RPMI7951 (cell line): ENCODE measurements at places on chromosomes 5 and 9.

GRCh38 chr9:25948182-25948581 lies 269.9 kb upstream of the TUSC1 start:
- no peak for DNase-seq

DNA sequence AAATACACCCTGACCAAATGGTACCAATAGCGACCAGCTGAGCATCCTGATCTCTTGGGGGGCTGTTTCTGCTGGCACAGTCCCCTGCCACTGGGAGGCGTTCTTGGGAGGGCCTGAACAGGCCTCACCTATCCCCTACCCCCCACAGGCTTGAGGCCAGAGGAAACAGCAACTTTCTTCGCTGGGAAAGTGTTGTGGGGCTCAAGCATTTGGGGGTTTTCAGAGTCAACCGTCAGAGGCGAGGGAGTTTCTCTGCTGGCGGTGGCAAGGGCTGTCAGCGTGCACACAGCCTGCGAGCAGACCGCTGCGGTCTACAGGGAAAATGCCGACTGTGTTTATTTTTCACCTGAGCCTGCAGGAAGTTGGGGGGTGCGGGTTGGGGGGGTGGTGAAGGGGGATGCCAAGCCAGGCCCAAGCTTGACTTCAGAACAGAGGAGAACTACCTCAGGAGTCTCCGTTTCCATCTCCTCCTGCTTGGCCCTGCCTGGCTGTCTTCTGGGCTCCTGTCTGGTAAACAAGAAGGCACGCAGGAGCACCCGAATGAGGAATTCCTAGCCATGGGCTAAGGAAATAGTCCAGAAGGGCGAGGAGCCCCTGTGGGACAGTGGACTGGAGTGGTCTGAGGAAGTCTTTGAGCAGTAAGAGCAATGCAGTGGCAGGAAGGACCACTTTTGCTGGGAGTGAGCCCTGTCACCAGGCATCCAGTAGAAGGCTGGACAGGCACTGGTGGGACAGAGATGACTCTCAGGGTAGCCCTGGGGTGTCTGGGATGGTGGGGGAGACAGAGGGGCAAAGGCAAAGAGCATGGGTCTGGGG lies 18.1 kb downstream of the TCF7 start:
- no peak for DNase-seq

GRCh38 chr5:171258737-171259415 lies 50.2 kb upstream of the TLX3 start:
- no peak for DNase-seq

DNA sequence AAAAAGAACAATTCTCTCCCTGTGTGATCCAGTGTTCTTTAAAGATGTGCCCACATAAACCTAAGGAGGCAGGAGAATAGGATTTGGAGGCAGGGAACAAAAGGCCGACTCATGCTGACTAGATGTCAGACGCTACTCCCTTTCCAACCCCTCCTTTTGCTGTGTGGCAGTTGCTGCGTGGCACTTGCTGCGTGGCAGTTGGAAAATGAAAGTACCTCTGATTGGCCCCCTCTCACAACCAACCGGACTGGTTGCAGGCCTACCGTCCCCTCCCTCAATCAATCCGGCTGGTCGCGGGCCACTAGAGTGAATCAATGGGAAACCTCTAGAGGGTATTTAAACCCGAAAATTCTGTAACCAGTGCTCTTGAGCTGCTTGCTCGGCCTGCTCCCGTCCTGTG lies 551.0 kb downstream of the KIF4B start:
- peak; percentile 14 for DNase-seq

- no peak for DNase-seq
Measured at GRCh38 chr5:131064669-131065371, 100.2 kb downstream of the HINT1 start.
